Epithelial cell of proximal tubule (primary cell): ENCODE measurements at places on chromosomes 16 and 17.

- DNase-seq: no peak
Measured at GRCh38 chr16:65788434-65789140, 577.9 kb upstream of the CDH5 start.

- DNase-seq: no peak
Measured at GRCh38 chr17:58083491-58084316, 485 bp downstream of the DYNLL2 start.

DNA sequence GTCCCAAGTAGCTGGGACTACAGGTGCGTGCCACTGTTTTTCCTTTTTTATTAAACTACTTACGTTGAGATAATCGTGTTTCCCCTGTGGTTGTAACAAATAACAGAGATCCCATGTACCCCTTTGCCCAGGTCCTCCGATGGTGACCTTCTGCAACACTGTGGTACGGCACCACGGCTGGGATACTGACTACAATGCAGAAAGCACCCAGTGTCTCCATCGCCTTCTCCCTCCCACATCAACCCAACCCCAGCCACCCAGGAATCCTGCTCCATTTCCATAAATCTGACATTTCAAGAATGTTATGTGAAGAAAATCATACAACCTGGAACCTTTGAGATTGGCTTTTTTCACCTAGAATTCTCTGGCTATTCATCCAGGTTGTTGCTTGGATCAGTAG, 22.1 kb downstream of the MPRIP start:
- DNase-seq: no peak

DNA sequence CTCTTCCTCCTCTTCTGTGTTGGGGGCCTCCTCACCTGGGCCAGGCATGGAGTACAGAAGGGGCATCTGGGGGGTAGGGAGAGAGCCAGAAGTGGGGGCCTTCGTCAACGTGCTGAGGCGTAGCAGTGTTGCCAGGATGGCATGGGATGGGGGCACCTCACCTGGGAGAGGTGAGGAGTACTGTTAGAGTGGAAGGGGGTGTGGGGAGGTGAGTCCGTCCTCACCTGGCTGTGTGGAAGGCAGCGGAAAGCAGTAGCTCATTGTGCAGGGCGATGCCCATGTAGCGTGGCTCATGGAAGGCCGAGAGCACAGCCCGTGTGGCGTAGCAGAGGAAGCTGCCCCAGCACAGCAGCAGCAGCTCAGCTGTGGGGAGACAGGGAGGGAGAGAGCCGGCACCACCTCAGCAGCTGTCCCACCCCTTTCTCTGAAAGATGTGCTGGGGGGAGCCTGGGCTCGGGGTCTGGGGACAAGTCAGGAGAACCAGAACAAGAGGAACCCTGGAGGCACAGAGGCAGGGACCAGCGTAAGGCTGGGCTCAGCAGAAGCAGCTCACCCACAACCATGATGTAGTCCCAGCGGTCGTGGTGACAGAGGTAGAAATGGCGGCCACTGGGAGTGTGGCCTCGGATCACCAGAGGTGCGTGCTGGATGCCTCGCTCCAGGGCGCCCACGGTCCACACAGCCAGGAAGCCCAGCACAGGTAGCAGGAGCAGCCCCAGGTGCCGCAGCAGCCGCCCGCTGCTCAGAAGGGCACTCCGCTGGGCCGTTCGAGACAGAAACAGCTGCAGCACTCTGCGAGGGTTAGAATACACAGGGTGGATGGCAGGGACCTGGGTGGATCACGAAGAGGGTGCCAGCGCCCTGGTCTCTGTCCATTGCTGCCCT, 9.0 kb downstream of the GPR179 start:
- DNase-seq: no peak

- DNase-seq: no peak
Measured at GRCh38 chr16:87441886-87442580, 49.9 kb downstream of the MAP1LC3B start.

GRCh38 chr17:45397796-45398195, 34.9 kb downstream of the ARHGAP27 start:
- DNase-seq: no peak

GRCh38 chr16:84013787-84014569, 28.6 kb downstream of the SLC38A8 start:
- DNase-seq: peak; percentile 27

GRCh38 chr17:30964876-30965275, 6.0 kb upstream of the RNF135 start:
- DNase-seq: no peak

GRCh38 chr16:58636466-58636865, 6.8 kb upstream of the CNOT1 start:
- no peak for DNase-seq

DNA sequence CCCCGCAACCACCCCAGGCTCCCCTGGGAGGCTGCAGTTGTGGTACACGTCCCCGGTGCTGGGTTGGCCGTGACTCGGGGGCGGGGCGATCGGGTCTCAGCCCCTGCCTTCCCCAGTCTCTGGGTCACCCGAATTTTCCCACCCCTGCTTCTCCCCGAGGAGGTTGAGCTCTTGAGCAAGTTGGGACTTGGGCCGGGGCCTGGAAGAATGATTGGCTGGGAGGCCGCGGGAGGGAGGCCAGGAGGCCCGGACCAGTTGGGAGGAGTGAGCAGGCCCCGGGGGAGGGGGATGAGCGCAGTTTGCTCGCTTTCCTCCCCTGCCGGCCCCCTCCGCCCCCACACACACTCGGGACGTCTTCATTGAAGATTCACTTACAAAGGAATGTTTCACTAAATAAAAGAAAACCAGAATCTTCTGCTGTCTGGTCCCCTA, 4.5 kb upstream of the HEXIM1 start:
- no peak for DNase-seq

- DNase-seq: no peak
Measured at GRCh38 chr17:77403854-77404253, 263.1 kb downstream of the SEC14L1 start.

- no peak for DNase-seq
Measured at GRCh38 chr16:85349365-85350145, 237.3 kb upstream of the CIBAR2 start.

DNA sequence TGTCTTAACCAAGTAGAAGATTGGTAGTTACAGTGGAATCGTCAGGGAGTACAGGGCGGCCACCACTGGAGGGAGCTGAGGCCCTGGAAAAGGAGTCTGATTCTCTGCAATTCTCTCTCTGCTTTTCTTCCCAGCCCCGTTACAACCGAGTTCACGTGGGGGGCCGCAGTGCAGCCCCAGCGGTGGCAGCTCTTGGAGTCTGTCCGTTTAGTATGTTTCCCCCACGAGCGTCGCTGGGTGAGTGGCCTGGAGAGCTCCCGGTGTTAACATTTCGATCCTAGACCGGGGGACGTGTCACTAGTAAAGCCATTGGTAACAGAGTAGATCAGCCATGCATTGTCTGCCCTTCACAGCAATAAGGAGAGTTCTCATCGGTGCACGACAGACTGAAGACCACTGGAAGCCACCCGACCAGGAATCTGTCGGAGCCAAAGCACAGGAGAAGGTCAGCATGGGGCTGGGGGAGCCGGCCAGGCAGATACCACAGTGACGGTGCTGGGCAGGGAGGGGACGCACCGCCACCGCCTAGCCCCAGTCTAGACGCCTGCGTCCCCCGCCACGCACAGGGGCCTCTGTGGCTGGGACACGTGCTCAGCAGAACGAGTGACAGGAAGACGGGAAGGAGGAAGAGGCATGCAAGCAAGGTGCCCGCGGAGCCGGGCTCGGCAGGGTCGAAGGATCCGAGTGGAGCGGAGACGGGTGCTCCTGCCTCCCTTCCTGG, 15.7 kb downstream of the SLC16A3 start:
- DNase-seq: no peak

DNA sequence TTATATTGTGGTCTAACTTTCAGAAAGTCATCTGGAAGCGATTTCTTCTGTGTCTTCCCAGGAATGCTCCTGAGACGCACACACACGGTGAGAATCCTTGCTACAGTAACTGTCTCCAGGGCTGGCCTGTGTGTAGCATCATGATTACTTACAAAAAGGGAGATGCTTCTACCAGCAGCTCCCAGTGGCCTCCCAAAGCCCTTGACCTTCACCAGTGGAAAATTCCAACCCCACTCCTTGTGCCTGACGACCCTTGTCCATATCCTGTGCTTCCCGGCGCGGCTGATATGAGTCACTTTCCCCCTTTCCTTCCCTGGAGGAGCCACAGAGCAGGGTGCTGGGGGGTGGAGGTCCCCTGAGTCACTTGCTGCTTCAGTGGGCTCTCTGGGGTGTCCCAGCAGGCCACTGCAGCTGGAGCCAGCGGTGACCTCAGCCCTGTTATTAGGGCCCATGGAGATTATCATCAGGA, 22.1 kb upstream of the NAT9 start:
- DNase-seq: no peak

DNA sequence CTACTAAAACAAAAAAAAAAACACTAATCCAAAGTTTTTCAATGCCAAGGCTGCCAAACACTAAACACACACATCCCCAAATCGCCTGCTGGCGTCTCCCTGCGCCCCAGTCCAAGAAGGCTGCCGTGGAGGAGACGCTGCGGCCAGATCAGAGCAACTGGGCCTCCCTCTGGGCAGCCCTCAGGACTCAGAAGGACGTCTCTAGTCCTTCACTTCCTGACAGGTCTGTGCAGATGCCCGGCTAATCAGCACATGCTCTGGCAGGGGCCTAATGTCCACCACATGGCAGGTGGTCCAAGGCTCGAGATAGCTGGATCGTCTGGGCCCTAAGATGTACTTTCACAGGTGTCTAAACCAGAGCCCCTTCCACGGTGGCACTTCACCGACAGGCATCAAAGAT, 2.7 kb downstream of the SLC38A10 start:
- no peak for DNase-seq

GRCh38 chr17:49390548-49391324, 23.9 kb downstream of the PHB1 start:
- no peak for DNase-seq

GRCh38 chr17:41836550-41837196, 641 bp upstream of the NT5C3B start:
- no peak for DNase-seq

GRCh38 chr16:58264007-58264406, 30.8 kb downstream of the PRSS54 start:
- DNase-seq: no peak

- no peak for DNase-seq
Measured at GRCh38 chr16:86093801-86094750, 195.1 kb downstream of the IRF8 start.

DNA sequence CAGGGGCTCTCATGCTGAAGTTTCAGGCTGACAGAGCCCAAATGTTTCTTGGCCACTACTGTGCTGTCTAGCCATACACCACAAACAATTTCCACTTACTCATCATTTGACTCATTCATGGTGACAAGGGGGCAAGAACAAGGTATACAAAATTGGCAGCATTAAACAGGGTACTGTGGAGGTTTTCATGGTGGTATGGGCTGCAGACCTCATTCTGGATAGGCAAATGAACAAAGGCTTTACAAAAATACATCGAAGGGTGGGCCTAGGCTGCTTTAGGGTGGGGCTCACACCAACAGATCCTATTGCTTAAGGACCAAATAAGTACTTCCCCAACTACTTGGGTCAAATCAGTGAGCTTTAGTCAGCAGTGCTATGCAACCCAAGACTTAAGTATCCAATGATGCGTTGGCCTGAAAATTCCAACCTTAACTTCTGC, 53.0 kb downstream of the N4BP1 start:
- DNase-seq: no peak

GRCh38 chr16:11078812-11079459, 134.6 kb downstream of the CLEC16A start:
- peak; percentile 74 for DNase-seq

- DNase-seq: peak; percentile 77
Measured at GRCh38 chr16:84851192-84852127, 31.7 kb downstream of the CRISPLD2 start.

DNA sequence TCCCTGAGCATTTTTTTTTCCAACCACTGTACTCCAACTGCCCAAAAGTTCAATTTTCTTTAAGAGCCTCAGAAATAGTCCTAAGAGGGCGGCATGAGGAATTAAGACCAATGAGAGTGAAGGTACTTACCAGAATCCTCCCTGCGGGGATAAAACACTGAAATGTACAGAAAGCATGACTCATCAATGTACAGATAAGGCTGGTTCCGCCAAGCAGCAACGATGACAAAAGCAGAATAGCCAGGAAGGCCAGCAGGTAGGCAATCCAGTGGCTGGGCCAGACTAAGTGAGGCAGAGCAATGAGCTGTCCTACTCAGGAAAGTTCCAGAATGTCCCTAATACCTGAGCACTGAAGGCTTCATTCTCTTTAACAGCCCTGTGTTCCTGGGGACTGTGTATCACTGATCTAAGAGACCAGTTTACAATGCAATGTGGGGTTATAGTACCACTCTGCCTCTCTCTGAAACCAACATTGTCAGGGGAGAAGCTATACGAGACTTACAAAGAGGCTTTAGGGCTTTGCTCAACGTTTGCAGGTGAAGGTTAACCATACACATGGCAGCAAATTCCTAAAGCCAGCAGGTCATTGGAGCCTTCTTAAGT, 11.0 kb upstream of the GPR139 start:
- no peak for DNase-seq

DNA sequence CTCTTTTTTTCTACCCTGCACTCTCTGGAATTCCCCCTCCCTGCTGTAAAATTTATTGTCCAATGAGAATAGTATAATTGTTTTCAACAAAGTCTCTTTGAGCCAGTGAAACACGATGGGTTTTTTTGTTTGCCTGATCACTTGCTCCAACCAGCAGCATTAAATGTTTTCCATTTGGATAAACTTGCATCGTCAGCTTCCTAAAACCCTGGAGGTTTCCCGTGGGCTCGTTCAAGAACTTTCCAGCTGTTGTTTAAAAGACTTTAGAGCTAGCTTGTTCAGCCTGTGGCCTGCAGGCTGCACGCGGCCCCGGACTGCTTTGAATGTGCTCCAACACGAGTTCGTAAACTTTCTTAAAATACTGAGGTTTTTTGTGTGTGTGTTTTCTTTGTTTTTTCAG, 14.9 kb downstream of the NAGPA start:
- no peak for DNase-seq

DNA sequence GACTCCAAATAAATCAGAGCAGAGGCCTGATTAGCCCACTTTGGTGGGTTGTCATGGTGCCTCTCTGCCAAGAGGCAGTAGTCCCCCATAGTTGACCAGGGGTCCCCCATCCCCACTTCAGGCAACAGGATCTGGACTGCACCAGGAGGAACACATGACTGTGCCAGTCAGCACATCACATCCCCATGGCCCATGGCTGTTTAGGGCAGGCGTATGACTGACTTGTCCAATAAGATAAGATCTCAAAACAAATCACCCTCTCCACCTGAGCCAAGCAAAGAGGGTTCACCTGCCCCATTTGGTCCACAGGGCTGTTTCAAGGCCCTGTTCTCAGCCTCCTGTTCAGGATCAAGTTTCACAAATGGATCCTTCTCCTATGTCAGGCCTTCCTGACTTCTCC, 93.3 kb downstream of the C16orf78 start:
- DNase-seq: no peak

DNA sequence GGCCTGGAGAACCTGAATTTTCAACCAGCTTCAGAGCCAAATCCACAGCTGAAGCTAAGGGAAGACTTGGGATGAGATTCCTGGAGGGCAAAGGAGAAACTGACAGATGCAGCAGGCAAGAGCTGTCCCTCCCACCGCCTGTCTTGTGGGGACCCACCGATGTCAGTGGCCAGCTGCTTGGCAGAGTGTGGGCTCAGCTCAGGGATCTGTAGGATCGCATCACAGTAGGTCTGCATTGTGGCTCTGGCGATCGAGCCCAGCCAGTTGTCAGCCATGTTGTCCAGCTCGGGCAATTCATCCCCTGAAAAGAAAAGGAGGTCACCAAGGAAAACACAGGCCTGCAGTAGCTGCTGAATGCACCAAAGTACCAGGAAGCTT, 60.8 kb downstream of the COG7 start:
- no peak for DNase-seq
